Hepatocyte (in vitro differentiated cells): ENCODE measurements at places on chromosomes 5 and 9.
A peak's percentile ranks its signal among the peaks of the same experiment; 100 is the strongest.

DNA sequence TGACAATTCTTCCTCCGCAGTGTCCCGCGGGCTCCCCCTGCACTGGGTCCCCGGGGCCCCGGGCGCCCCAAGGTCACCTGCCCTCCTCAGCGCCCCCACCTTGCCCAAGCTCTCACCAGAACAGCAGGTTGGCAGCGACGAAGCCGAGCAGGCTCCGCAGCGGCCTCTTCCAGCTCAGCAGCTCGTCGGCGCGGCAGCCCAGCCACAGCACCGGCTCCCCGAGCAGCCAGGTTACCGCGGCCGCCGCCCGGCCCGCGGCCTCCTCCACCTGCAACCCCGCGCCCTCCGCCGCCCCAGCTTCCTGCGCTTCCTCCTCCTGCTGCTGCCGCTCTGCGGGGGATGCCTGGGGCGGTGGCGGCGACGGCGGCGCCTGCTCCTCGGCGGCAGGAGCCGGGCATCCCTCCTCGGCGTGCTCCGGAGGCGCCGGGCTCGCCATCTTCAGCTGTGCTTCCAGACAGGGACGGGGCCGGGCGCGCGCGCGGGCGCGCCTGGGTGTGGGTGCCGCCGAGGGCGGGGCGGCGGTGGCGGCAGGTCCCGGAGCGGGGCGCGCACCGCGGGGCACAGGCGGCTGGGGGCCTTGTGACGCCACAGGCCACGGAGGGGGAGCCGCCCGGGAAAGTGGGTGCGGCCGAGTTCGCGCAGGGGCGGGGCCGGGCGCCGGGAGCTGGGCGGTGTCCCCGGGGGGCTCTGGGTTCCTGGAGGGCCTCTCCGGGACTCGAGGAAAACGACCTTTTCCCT lies at the start of gene RETREG1:
Gene RETREG1, minus strand, starts transcription at position 462 of the 738 bp plus-strand sequence. Its CDS starts 26 bp downstream, at position 436.
- DNase-seq, result peak; percentile 80

- no peak for DNase-seq
Observed at GRCh38 chr5:7395432-7395946, 449 bp upstream of the ADCY2 start.

GRCh38 chr5:90557391-90557790 lies 1.2 kb upstream of the ADGRV1 start:
- no peak for DNase-seq

GRCh38 chr5:93590493-93590892 lies 7.5 kb downstream of the NR2F1 start:
- no peak for DNase-seq

DNA sequence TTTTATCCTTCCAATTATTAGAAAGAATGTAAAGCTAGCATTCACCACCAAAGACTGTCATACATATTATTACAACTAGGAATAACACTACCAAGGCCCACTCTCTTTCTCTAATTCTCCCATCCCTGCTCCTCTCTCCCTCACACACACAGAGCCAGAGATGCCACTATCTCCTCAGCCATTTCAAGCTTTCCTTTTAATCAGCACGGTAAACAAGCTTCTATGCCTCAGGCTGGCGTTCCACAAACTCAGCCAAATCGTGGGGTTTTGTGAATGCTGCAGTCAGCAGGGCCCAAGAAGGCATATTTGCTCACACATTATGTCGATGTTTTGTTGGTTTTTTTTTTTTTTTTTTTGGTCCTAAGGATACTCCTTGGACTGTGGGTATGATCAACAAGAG lies 979.9 kb upstream of the DMAC1 start:
- DNase-seq, result no peak

DNA sequence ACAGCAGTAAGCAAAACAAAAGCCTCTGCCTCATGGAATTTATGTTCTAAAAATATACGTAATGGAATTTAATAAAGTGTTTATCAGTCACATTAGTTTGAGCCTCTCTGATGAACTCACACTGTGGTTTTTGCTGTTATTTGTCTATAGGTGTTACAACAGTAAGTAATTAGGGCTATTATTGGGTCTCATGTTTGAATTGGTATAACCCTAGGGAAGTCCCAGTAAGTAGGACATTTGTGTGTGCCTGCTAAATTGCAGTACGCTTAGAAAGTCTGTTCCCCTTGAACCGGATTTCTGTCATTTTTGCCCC lies 197.6 kb downstream of the NR3C1 start:
- no peak for DNase-seq

DNA sequence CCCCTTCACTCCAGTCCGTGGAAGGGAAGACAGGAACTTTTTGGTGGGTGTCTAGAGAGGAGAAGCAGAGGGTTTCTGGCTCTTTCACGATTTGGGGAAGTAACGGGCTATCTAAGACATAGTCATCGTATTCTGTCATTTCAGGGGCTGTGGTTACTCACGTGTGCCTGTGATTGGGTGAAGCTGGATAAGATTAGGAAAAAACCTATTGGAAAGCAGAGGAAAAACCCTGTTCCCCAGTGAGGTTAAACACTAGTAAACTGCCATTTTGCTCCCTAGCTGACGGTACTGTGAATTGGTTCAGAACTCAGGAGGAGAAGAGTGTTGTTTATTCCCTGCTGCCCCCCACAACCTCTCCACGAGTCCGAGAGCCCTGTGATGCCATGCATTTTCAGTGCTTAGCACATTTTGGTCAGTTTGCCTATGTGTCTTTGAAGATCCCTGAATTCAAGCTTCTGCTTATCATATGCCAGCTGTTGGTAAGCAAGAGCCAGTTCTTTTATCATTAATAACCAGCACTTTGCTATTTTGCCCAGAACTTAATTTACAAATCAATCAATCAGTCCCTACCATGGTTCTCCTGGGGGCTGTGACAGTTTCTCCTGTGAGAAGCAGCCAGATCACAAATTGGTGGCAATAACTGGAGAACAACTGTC lies 45.1 kb upstream of the ROR2 start:
- DNase-seq, result no peak

DNA sequence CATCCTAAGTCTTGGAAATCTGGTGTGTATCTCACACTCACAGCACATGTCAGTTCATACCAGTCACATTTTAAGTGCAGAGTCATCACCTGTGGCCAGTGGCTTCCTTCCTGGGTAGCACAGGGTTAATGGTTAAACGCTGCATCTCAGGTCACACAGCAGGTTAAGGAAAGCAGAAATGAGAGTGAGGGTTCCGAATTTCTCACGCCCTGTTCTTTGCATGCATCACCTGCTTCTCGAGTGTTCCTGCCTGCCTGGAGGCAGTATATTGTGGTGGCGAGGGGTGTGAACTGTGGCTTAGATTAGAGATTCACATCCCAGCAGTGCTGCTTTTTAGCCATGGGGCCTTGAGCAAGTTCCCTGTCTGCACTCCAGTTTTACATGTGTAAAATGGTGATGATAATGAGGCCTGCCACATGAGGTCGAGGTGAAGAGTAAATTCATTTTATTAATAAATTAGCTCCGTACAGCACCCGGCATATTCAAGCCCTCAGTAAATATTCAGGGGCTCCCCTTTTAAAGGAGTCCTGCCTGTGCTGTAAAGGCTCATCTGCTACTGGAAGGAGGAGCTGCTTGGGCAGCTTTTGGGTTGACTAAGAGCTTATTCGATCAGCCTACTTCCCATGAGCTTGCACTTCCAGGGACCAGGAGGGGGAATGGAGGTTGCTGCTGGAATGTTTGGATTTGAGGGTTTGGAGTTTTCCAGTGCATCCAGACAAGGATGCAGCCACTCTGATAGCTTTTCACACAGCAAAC lies 61.1 kb upstream of the SAP30L start:
- DNase-seq, result no peak

DNA sequence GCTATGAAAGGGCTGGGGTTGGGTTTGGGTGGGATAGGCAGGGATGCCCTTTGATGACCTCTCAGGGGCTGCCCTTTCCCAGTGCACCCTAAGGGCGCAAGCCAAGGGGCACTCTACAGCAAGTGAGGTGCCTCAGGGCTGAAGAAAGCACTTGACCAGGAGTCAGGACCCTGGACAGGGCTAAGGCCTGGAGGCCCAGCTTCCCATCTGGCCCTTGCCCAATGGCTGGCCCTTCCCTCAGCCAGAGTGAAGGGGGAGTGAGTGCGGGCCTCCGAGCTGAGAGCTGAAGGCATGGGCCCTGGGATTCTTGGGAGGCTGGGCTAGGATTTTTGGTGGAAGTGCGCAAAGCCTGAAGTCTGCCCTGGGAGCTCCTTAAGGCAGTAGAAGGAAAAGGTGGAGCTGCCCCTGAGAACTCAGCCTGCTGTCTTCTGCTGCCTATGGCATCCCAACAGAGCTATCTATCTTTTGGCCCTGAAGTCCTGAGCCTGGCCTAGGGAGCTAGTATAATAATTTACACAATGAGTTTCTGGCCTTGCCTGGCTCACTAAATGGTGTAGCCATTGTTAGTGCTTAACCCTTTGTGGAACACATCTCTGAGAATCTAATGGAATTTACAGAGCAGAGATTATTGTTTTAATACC lies 16.4 kb downstream of the JADE2 start:
- DNase-seq, result peak; percentile 64

DNA sequence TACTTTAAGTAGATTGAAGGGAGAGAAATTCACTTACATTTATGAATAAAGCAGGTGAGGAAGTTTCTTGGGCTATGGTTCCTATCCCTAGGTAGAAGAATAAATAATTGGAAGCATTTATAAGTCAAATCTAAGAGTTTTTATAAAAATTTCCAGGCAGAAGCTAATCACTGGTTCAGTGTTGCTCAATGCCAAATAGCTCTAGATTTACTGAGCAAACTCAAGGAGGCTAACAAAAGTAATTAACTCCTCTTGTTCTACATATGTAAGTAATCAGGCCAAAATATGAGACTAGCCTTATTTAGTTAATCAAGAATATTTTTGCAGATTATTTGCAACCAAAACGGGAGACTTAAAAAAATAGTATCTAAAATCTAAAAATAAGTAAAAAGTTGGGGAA lies 472.3 kb downstream of the PLK2 start:
- DNase-seq, result no peak

GRCh38 chr5:149959406-149960236 lies 937 bp upstream of the SLC26A2 start:
- peak; percentile 73 for DNase-seq

GRCh38 chr9:76463211-76463610 lies 4.2 kb downstream of the GCNT1 start:
- DNase-seq, result no peak

DNA sequence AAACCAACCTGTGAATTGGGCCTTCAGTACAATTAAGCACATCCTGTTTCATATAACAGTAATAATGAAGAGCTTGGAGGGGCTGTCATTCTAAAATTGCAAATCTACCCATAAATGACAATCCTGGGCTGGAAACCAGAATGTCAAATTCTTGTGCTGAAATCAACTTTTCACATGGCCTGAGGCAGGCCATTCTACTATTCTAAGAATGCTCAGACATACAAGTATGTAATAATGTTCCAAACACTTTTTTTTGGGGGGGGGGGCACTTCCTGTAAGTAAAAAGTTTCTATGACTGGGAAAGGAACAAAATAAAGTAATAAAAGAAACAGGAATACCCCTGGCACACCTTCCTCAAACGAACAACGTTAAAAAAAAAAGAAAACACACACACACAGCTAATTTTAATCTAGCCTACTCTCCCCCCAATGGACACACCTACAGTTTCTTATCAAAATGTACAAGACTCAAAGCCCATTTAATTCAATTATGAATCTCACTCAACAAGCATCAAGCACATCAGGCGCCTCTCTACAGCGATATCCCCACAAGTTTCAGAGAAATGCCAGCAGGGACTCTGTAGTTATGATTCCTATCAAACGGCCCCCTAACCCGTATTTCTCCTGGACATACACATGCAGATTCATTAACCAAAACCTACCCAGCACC lies 1.4 kb downstream of the ETF1 start:
- no peak for DNase-seq

DNA sequence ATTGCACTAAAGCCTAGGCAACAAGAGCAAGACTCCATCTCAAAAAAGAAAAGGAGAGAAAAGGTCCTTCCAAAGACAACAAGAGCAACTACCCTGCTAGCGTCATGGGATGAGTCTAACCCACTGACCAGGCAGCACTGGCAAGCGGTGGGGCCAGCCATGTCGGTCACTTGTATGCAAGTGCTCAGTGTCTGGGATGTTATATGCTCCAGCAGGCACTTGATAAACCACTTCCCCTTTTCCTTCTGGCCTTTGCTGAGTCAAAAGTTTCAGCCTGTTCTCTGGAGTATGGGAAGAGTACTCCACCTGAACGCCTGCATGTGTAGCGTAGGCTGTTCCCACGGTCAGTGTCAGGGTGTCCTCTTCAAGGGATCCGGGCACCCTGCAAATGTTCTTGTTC lies 9.2 kb upstream of the MXD3 start:
- no peak for DNase-seq

- DNase-seq, result no peak
Observed at GRCh38 chr9:87139099-87139730, 191.9 kb upstream of the GAS1 start.

DNA sequence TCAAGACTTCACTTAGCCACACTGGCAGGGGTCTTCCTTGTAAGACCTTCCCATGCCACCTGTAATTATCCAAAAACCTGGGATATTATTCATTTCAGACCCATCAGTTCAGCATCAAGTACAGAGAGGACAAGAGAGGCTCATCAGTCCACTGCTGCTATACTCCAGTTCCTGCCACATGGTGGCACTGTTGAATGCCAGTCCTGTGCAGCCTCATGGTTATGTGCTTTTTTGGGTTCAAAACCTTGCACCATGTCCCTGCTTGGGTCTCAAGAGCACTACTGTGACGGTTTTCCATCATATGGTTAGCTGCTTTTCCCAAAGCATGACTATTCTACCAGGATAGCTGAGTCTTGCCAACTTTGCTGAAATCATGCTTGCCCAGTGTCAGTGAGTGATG lies 8.5 kb downstream of the PTGS1 start:
- DNase-seq, result no peak

GRCh38 chr9:94153905-94154304 lies 69.6 kb downstream of the PTPDC1 start:
- DNase-seq, result no peak

GRCh38 chr5:35438288-35438687 lies 179.4 kb upstream of the SPEF2 start:
- DNase-seq, result no peak

DNA sequence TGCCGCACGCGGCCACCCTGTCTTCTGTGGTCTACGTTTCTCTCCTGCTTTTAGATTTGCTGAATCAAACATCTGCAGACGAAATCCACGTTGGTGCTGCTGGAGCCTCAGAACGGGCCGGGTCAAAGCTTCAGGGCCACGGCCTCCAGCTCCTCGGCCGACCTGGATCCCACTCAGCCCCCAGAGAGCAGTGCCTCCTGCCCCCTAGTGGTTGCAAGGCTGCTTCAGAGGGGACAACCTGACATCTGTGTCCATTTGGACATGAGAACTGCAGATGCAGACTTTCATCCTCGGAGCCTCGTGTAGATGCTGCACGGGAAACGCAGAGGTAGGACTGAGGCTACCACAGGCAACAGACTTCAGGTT lies 23.0 kb upstream of the SLC6A3 start:
- DNase-seq, result peak; percentile 46

GRCh38 chr5:117131876-117132275 lies 557.3 kb upstream of the SEMA6A start:
- DNase-seq, result no peak
